ENCODE measurements at places on chromosomes 1 and 21.

GRCh38 chr1:34518146-34518699 is 236.6 kb upstream of the GJB5 start:
- DNase-seq, result no peak

DNA sequence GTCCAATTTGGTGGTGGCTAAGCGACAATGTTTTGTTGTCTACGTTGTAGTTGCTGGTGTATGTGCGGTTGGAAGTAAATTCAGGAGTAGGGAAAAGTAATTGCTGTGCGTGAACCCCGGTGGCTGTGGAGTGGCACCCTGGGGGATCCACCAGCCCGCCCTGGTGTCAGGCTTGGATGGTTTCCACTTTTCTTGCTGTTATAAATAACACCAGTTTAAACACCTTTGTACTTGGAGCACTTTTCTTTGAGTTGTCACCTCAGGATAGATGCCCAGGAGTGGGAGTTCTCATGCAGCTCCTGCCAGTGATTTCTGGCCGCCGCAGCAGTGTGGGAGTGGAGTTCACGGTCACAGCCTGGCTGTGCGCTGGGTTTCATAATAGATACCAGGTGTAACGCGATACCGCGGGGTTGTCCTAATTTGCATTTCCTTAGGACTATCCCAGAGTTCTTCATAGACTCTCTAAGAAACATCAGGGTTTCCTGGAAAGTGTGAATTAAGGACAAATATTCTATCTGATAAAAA is 12.8 kb upstream of the TMEM200B start:
- DNase-seq, result no peak

- DNase-seq, result peak; percentile 43
Measured at GRCh38 chr1:19852036-19852435, 30.2 kb upstream of the OTUD3 start.

DNA sequence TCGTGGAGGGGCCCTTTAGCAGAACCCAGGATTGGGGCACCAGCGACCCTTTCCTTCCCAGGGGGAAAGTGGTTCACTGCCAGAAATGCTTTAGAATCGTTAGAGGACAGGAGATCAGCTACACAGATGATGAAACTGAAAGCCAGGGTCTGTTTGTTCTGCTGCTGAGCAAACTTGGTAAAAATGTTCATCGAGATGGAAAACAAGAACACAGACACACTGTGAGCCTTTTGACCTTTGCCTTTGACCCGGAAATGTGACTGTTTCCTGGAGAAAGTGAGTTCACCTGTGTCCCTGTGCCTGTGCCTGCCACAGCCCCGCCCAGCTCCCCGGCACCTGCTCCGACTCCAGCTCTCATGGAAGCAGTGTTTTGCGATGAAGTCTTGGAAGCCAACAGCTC is 234.3 kb downstream of the CAMTA1 start:
- DNase-seq, result no peak

All from myocyte (in vitro differentiated cells).